ENCODE measurements at places on chromosomes 1 and 21.

GRCh38 chr21:15422783-15423182, 307.0 kb upstream of the USP25 start:
- DNase-seq = no peak

GRCh38 chr1:184965944-184966860, 8.1 kb downstream of the NIBAN1 start:
- no peak for DNase-seq

DNA sequence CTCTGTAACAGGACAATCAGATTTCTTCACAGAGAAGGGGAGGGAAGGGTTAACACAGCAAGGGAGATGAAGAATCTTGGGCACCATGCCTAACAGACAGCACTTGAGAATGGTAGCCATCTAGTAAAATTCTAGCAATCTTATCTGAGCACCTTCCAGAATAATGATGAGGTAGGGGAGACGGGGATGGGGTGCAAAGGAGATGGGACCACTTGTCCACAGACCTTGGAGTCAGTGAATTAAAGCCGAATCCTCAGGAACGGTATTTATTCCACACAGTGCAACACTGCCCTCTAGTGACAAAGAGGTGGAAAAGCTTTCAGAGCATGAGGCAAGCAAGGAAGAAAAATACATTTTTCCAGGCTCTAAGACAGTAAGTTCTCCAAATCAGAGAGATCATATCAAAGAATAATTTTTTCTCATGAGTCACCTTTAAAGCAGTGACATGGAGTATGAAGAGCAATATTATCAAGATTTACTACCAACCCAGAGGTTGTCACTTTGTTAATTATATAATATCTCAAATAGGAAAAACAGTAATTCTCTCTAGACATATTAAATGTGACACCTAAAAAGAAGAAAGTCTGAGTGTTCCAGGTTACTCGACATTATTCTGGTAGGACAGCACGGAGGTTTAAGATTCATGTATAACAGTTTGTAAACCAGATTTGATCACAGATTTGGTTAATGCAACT, 43.3 kb upstream of the LPAR3 start:
- DNase-seq = no peak

- no peak for DNase-seq
Measured at GRCh38 chr1:234675572-234675971, 65.6 kb upstream of the IRF2BP2 start.

DNA sequence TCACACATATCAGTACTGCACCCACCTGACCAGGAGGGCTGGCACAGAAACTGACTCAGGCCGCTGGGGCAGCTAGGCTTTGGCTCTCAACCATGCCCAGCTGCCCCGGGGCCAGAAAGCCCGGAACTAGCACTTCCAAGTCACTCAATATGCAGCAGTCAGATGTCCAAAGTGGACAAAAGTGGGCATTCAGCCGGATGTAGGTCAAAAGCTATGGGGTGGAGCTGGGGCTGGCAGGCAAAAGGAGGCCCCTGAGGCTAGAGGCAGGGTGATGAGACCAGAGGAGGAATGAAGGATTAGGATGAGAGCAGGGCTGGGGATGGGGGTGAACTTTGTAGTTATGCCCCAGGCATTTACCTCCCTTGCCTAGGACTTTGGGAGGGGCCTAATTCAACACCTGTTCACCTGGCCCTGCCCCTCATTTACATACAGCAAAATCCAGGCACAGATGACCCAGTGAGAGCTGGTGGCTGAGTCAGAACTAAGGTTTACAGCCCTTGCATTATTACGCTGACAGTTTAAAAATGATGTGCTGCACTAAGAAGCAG, 30.7 kb upstream of the EDN2 start:
- no peak for DNase-seq

- DNase-seq = no peak
Measured at GRCh38 chr1:109274533-109275476, 8.1 kb downstream of the PSRC1 start.

DNA sequence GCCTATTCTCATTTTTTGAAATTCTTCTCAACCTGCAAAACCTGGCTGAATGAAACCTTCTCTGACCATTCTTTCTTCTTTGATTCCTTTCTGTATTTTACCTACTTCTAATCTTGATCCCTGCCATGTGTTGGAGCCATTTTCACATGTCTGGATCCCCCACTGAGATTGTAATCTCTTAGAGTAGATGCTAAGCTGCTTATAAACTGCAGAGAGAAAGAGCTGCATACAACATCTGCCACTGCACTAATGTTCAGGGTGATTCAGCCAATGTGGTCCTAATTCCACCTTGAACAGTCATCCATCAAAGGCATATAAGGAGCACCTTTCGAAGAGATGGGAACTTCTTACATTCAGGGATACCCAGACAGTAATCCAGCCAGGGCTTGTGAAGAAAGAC, 16.2 kb upstream of the DAB1 start:
- no peak for DNase-seq

- DNase-seq = no peak
Measured at GRCh38 chr1:97377432-97378034, 543.3 kb downstream of the DPYD start.

- DNase-seq = no peak
Measured at GRCh38 chr1:101283443-101283842, 46.6 kb downstream of the S1PR1 start.

- no peak for DNase-seq
Measured at GRCh38 chr1:207806531-207807325, 54.9 kb downstream of the CD46 start.

- no peak for DNase-seq
Measured at GRCh38 chr1:4597020-4597419, 57.4 kb upstream of the AJAP1 start.

DNA sequence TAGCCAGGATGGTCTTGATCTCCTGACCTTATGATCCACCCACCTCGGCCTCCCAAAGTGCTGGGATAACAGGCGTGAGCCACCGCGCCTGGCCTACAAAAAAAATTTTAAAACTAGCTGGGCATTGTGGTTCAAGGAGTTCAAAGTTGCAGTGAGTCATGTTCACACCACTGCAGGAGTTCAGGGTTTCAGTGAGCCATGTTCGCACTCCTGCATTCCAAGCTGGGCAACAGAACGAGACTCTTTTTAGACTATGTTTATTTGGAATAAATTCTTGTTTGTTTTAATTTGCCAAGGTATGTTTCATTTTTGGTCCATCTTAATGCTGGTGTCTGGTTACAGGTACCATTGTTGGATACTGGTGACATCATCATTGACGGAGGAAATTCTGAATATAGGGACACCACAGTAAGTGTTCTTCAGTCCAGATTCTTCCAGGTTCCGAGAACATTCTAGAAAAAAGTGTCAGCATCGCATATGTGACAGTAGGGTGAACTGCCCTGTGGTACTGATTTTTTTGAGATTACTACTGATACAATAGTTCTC, 3.9 kb downstream of the PGD start:
- DNase-seq = no peak

- DNase-seq = no peak
Measured at GRCh38 chr1:156862584-156862983, 1.9 kb downstream of the NTRK1 start.

GRCh38 chr1:229843627-229844238, 217.7 kb downstream of the URB2 start:
- no peak for DNase-seq

DNA sequence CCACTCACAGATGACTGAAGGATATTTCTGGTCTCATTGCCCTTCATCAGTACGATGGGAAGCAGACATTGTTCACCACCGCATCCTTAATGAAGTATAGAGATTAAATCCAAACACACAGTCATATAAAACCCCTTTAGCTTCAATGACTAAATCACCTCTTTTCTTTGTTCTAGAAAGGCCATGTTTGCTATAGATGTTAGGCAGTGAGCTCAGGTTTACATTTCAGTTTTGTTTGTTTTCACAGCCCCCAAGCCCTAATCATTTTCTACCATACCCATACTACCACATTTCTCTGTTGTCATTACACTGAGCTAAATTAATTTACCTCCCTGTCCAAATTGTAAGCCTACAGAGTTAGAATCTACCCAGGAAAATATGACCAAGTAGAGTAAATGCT, 385.1 kb downstream of the NTNG1 start:
- DNase-seq = no peak

DNA sequence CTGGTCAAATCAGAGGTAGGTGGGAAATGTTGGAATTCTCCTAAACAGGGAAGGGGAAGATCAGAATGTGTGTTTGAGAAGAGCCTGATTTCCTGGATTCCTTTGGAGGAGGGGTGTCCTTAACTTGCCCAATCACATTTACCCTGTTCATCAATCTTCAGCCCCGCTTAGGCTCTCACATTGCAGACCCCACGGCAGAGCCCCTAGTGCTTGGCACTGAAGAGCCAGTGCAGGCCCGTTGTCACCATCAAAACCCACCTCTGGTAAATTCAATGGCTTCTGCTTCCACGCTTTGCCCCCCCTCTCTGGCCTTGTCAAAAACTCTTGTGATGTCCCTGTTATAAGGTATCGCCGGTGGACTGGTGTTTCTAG, 2.3 kb downstream of the AGPAT3 start:
- no peak for DNase-seq

GRCh38 chr1:241924080-241924808, 33.3 kb upstream of the BECN2 start:
- no peak for DNase-seq

GRCh38 chr1:160032165-160032820, 503 bp upstream of the PIGM start:
- no peak for DNase-seq

DNA sequence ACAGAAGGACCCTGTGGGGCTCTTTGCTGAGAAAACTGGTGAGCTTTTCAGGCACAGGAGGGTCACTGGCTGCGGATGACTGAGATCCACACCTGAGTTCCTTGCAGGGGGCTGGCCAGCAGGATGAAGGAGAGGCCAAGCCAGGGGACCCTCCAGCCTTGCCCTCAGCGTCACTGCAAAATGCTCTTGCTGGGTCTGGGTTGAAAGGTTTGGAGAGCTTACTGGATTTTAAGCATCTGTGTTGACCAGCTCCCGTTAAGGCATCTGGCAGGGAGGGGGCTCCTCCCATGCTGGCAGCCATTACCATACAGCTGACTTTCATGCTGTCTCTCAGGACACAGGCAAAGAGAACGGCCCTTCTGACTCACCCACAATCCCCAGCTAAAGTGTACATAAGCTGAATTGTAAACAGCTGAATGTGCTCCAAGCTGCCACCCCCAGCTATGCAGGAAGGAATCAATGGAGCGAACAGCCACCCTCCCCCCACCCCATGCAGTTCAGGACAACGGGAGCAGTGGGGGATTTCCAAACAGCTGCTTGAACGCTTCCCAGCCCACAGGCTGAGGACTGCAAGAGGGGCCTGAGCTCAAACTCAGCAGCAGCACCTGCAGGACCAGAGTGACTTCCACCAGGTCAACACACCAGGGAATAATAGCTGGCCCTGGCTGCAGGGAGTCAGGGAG, 21.3 kb upstream of the A3GALT2 start:
- DNase-seq = no peak

DNA sequence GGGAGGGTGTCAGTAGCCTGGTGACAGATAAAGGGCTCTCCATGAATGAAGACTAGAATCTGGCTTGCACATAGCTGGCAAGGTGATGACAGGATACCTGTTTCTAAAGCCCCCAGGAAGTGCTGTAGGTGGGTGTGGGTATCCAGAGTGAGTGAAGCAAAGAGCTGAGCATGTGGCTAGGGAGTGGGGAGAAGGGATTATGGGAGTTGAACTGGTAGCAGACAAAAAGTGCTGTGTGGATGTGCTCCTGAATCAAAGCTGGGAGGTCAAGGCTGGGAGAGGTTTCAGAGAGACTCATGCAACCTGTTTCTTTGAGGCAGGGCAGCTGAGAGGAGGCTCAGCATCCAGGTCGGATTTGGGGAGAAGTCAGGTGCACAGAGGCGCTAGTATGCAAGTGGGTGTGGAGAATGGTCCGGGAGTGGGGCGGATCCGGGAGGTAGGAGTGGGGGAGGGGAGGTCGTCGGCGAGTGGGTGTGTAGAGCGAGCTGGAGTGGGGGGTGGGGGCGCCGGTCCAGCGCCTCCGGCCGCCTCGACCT, 600 bp downstream of the ASTN1 start:
- no peak for DNase-seq

- DNase-seq = no peak
Measured at GRCh38 chr1:185373813-185374529, 56.9 kb upstream of the IVNS1ABP start.

DNA sequence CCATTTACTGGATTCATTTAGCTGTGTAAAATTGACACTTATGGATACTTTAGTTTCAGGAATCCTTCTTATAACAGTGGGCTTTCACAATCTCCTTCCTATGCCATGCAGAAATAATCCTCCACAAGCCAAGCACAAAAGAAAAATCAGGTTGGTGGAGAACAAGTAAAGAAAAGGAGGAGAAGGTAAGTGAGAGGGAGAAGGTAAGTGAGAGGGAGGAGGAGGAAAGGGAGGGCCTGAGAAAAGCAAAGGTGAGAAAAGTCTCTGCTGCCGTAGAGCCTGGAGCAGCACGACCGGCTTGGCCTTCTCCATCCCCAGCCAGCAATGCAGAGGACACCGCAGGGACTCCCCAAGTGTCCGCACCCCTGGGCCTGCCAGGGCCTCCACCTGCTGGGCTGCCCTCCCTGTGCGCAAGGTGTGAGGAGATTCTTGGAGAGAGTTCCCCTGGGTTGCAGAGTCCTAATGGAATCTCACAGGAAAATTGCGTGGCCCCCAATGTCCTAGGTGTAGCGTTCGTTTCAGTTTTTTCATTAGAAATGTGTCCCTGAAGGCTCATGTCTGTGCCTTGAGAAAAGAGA, 39.0 kb downstream of the PRMT2 start:
- no peak for DNase-seq

- no peak for DNase-seq
Measured at GRCh38 chr1:146032631-146033219, 11.2 kb upstream of the HJV start.

- no peak for DNase-seq
Measured at GRCh38 chr21:42373196-42373907, 7.0 kb upstream of the TFF1 start.

GRCh38 chr1:227889047-227889862, 58.5 kb downstream of the WNT9A start:
- DNase-seq = no peak

DNA sequence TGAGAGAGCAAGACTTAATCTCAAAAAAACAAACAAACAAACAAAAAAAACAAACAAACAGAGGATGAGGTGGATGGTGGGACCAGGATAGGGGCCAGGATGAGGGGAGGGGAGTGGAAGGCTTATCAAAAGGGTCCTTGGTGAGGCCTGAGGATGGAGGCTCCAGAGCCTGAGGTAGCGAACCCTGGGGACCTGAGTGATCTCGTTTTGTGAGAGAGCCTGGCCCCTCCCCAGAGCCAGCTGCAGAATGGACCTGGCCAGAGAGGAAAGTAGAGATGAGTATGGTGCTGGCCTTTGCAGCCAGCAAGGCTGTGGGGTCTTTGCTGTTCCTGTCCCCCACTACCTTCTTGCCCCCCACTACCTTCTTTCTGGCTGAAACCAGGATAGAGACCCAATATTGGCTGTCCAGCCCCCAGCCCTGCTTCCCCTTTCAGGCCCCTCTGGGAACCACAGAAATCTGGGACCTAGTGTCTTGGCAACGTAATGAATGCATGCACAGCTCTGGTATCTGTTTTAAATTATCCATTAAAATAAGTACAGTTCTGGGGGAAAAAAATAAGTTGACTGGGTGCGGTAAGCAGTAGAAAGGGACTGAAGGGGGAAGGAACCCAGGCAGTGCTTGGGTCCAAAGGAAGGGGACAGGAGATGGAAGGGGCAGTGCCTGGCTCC, 1.1 kb upstream of the LMNA start:
- DNase-seq = no peak

GRCh38 chr1:61397935-61398334, 315.6 kb downstream of the NFIA start:
- DNase-seq = no peak

GRCh38 chr1:32984090-32984454, 19.5 kb upstream of the RNF19B start:
- DNase-seq = no peak

- DNase-seq = no peak
Measured at GRCh38 chr1:159201642-159202041, 3.0 kb upstream of the ACKR1 start.
